IMR-90 (cell line): ENCODE measurements at places on chromosomes 12 and 14. TPM values are rescaled to one million over a fixed set of nuclear protein-coding genes. Genes with fewer than 3 reads are reported as not detected.

The KRT86 gene
- not detected in 2 replicates for total RNA-seq

The ADSS1 gene
- 1.8 and 2.5 TPM in 2 replicates for total RNA-seq

The EAPP gene
- total RNA-seq = 32.3 and 53.6 TPM in 2 replicates

The TSPAN11 gene
- total RNA-seq = 0.18 and 0.28 TPM in 2 replicates

- no peak for DNase-seq
Measured at GRCh38 chr12:93402333-93403311, 24.9 kb downstream of the NUDT4 start.

- DNase-seq = no peak
Measured at GRCh38 chr12:60805364-60805763, 1209.5 kb downstream of the SLC16A7 start.

GRCh38 chr12:84913129-84913515 is 523 bp upstream of the SLC6A15 start:
- no peak for DNase-seq

- DNase-seq = no peak
Measured at GRCh38 chr12:30106204-30106965, 322.6 kb upstream of the TMTC1 start.

- no peak for DNase-seq
Measured at GRCh38 chr12:110822821-110823415, 23.9 kb upstream of the CCDC63 start.

- DNase-seq = no peak
Measured at GRCh38 chr12:76976777-76977382, 88.5 kb downstream of the E2F7 start.

DNA sequence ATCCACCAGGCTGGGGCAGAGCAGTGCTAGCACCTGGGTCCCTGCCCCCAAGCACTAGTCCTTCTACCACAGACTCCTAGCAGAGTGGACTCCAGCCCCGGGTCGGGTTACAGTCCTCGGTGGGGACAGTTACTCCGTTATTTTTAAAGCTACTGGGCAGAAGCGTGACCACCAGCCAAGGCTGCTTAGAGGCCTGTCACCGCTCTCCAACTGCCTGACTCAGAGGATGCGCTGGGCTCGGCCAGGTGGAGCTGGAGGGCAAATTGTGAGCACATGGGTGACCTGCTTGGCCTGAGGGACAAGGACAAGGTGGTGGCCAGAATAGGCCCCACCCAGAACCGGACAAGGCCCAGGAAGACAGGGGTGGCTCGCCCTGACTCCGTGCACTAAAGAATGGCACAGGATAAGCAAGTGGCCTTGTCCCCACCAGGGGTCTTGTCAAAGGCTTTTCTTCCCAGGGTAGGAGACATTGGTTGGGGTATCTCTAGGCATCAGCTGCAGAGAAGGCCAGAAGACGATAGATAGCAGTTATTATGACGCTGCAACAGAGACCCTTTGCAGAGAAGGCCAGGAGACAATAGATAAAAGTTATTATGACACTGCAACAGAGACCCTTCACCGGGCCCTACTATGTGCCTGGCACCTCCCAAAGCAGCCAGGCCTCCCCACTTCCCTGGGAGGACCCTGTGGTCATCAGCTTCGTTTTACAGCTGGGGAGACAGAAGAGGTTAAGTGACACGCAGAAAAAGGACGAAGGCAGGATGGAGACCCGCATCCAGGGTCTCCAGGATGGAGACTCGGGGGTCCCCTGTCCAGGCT is 1.6 kb downstream of the ABCB9 start:
- DNase-seq = no peak

DNA sequence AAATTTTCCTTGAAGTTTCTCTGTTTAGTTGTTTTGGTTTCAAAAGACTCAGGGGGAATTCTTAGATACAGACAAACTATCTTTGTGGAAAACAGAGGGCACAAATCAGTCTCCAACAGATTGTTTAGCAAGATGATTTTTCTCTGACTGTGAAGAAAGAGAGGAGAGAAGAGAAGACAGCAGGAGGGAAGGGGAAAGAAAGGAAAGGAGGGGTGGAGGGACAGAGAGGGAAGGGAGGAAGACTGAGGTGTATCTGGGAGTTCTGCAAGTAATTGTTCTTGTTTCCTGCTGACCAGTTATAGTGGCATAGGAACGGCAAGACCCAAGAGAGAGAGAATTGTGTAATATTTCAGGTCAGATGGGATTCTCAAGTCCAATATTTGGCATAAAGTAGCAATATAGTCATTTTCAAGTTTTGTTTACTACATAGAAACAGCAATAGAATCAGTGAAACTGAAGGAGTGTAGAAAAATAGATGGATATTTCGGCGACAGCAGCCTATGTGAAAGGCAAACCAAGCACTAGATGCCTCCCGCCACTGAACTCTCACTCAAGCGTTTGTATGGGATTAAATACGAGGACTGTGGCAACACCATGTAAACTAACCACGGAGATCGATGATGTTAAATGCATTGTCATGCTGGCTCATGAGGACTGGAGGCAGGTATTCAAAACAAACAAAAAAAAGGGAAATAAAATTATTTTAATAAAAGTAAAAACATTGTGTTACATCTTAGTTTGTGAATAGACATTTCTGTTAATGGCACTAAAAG is 342.5 kb downstream of the SLC16A7 start:
- DNase-seq = no peak
